ENCODE measurements at places on chromosomes 4 and X.

GRCh38 chrX:153947009-153947769, 2.7 kb upstream of the RENBP start:
- DNase-seq = peak; percentile 79

GRCh38 chr4:14767142-14767541, 235.1 kb upstream of the CPEB2 start:
- no peak for DNase-seq

DNA sequence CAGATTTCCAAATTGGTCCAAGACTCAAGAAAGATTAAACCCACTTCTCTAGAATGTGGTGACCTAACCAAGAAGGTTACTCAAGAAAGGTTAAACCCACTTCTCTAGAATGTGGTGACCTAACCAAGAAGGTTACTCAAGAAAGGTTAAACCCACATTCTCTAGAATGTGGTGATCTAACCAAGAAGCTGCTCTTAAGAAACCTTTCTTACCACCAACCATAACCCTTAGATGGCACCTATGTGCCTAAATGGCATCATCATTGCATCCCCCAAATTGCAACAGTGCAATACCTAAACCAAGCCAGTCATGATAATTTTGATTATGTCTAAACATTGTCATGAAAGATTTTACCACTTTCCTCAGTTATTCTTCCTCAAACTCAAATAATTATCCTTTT, 49.2 kb downstream of the IDS start:
- no peak for DNase-seq

- no peak for DNase-seq
Observed at GRCh38 chr4:27764526-27764837, 903.8 kb downstream of the STIM2 start.

GRCh38 chr4:147487616-147488015, 6.7 kb downstream of the EDNRA start:
- DNase-seq = no peak

DNA sequence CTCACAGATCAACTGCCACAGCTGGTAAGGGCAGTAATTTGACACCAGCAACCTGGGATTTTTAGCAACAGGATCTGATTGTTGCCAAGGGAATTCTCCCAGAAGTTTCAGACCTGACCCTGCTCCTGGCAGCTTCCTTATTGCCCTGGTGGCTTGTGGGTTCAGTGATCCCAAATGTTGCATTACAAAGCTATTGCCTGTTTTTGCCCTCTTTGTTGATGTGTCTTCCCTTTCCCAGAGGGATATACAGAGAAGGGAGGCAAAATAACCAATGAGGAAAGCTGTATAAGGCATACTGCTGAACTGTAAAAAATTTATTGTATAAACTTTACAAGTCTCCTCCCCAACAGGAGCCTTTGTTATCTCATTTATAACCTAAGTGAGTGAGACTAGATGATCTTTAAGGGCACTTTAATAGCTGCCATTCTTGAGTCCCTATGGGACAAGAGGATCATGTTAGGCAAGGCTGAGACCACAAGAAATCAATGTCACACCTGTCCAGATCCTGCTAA, 22.2 kb downstream of the VSIG4 start:
- DNase-seq = no peak

- DNase-seq = no peak
Observed at GRCh38 chrX:132631579-132632232, 142.9 kb upstream of the MBNL3 start.

- no peak for DNase-seq
Observed at GRCh38 chrX:18890049-18890381, 93.9 kb downstream of the PHKA2 start.

DNA sequence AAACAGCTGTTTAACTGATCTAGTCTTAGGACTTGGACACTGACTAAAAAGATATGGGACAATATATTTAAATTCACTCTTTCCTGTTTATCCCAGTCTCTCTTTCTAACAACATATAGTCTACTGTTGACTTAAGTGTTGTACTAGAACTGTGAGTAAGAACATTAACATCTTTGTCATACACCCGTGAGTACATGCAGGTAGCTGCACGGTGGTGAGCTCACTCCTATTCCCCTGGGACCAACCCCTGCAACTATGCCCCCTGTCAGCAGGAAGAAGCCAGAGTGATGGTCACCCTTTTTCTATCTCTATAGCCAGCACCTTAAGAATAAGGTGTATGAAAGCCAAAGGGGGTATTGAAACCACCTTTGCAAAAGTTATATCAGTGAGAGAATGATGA, 17.6 kb downstream of the TBL1X start:
- DNase-seq = no peak

- no peak for DNase-seq
Observed at GRCh38 chrX:44401151-44401550, 57.7 kb upstream of the EFHC2 start.

DNA sequence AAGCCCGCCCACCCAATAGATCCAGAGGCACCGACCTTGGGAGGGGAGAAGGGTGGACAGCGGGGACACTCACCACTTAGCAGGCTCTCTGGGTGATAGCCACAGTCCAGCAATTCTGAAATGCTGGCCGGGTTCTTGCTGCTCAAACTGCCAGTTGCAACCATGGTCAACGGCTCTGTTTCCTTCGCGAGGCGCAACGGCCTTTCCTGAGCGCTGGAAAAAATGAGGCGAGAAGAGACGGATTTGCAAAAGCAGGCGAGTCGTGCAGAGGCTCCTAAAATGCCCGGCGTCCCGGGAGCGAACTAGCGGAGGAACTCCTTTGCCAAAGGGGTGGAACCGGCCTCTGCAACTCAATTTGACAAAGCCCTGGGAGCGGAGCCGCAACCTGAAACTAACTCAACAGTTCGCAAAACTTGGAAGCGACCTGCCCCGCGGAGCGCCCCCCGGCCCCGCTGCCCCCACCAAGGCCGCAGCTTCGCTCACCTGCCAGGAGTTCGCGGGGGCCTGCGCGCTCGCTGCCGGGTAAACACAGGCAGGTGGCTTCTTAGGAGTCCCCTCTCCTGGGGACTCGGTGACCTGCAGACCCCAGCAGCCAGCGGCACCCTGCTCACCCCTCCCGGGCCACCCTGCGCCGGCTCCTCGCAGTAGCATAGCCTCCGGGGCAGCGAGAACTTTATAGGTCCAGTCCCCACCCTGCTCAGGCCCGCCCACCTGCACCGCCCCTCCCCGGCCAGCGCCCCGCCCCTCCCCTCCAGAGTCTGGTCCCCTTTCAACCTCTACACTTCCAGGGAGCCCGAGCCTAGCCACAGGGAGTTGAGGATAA, at the start of gene DDIT4L:
Gene DDIT4L (minus strand): TSS at position 649 of the 823 bp plus-strand sequence. CDS start 485 bp downstream, at position 164.
- DNase-seq = no peak

DNA sequence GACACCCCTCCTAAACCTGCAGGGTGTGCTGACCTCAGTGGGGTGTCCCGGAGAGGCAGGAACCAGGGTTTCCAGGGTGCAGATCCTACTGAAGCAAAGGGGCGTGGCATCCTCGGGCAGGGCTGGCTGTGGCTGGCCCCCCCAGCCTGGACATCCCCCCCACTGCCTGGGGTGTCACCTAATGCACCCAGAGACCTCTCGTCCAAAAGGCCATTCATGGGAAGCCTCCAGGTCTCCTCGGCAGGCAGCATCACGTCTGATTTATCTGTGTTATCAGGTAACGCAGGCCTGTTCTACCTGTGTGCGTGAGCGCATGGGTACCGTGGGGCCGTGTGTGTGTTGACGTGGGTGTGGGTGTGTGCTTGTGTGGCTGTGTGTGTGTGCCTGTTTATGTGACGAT, 210.0 kb downstream of the SHOX start:
- DNase-seq = no peak

DNA sequence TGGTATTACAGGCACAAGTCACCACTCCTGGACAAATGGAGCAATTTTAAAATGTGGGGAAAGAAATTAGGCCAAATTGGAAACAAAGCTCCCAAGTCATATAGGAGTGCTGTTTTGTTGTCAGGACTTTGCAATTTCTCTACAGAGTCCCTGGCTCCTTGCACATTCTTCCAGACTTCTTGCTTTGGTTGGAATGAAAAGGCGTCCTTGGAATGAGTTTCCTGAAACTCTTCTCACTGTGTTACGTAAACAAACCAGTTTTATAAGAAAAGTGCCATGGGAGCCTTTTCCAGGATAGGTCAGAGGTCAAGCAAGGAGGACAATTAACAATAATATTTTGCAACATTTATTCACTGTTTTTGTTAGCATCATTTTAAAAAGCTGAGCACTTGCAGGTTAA, 32.4 kb upstream of the KIT start:
- DNase-seq = no peak

GRCh38 chr4:77156533-77156911, 485 bp upstream of the CCNG2 start:
- DNase-seq = peak; percentile 97
